ENCODE measurements at places on chromosomes 12 and 14. TPM values are rescaled to one million over a fixed set of nuclear protein-coding genes. Genes with fewer than 3 reads are reported as not detected.

CCDC38 gene
- not detected for total RNA-seq

P2RX2 gene
- not detected for total RNA-seq

ABCC9 gene
- total RNA-seq, result 8.7 TPM

SOCS2 gene
- 39.0 TPM for total RNA-seq

SNAPC1 gene
- total RNA-seq, result 9.9 TPM

RNASE3 gene
- total RNA-seq, result not detected

PZP gene
- total RNA-seq, result not detected

CLEC6A gene
- not detected for total RNA-seq

KRT72 gene
- total RNA-seq, result not detected

NUAK1 gene
- total RNA-seq, result 3.2 TPM

KRT75 gene
- not detected for total RNA-seq

REP15 gene
- 0.83 TPM for total RNA-seq

KTN1 gene
- 168 TPM for total RNA-seq

TAS2R50 gene
- 6.8 TPM for total RNA-seq

USP5 gene
- 134 TPM for total RNA-seq

TEAD4 gene
- 5.7 TPM for total RNA-seq

TMPRSS12 gene
- total RNA-seq, result not detected

GPR68 gene
- 23.2 TPM for total RNA-seq

KRT71 gene
- total RNA-seq, result not detected

MIA2 gene
- total RNA-seq, result 11.9 TPM

APOF gene
- total RNA-seq, result not detected

CLEC1A gene
- not detected for total RNA-seq

WSCD2 gene
- total RNA-seq, result not detected

PRR4 gene
- 0.73 TPM for total RNA-seq

TM7SF3 gene
- 75.5 TPM for total RNA-seq

GPR84 gene
- total RNA-seq, result not detected

ANKRD33 gene
- total RNA-seq, result 0.15 TPM

RIPK3 gene
- 2.9 TPM for total RNA-seq

SLC2A3 gene
- 65.5 TPM for total RNA-seq

SRRM4 gene
- under 0.01 TPM for total RNA-seq

C12orf75 gene
- total RNA-seq, result 79.7 TPM

RNASE1 gene
- total RNA-seq, result not detected

RNASE7 gene
- total RNA-seq, result not detected

CDCA4 gene
- total RNA-seq, result 9.6 TPM

SLC22A17 gene
- 28.0 TPM for total RNA-seq

ZC3H10 gene
- total RNA-seq, result 4.4 TPM

PLEKHD1 gene
- total RNA-seq, result under 0.01 TPM

KRT82 gene
- total RNA-seq, result not detected

CEBPE gene
- total RNA-seq, result not detected

TAS2R7 gene
- not detected for total RNA-seq

ASIC1 gene
- 1.5 TPM for total RNA-seq

ZNF268 gene
- 44.5 TPM for total RNA-seq

AKAP5 gene
- total RNA-seq, result 0.29 TPM

TSHR gene
- 0.33 TPM for total RNA-seq

CMA1 gene
- not detected for total RNA-seq
